T-cell (primary cell): ENCODE measurements at places on chromosomes 1 and 21.

DNA sequence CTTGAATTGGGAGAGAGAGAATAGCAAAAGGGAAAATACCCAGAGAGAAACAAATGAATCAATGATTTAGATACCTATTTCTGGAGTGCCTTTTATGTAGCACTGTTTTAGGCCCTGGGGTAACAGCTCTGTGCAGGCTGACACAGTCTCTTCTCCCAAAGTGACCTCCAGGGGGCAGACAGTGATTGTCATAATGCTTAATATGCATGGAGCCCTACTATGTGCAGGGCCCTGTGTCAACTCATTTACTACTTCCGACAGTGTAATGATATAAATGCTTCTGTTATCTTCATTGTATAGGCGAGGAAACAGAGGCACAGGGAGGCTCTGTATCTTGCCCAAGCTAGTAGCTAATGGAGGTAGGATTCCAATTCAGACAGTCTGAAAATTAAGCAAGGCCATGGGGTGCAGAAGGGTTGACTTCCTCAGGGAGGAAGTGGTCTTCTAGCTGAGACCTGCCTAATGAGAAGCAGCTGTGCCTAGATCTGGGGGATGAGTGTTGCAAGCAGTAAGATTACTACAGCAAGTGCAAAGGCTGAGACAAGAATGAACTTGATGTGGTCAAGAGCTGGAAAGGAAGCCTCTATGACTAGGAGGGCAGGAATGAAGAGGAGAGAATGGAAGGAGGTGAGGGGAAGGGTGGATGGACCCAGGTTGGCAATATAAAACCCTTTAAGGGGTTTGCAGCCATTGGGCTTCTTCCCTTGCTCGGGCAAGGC, 16.2 kb upstream of the SERINC2 start:
- no peak for DNase-seq

DNA sequence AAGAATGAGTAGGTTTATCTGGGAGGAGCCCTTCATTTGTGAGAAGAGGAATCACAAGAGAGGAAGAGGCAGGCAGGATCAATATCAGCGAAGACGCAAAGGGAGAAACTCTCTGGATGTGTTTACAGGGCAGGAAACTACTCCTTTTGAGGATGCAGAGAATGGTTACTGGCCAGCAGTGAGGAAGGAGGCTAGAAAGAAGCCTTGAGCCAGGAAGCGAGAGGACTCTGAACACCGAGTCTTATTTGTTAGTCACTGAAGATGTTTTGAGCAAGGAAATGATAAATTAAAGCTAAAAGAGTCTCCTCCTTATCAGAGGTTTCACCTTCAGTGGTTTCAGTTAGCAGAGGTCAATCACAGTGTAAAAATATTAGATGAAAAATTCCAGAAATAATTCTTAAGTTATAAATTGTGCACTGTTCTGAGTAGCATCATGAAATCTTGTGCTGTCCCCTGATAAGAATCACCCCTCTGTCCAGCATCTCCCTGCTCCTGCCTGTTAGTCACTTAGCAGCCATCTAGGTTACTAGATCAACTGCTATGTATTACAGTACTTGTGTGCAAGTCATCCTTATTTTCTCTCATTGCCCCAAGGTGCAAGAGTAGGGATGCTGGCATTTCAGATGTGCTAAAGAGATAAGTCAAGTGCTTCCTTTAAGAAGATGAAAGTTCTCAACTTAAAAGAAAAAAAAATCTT, 43.5 kb downstream of the WLS start:
- no peak for DNase-seq

- DNase-seq: no peak
These were observed 150.5 kb downstream of the LYPLAL1 start for GRCh38 chr1:219324171-219324570.

DNA sequence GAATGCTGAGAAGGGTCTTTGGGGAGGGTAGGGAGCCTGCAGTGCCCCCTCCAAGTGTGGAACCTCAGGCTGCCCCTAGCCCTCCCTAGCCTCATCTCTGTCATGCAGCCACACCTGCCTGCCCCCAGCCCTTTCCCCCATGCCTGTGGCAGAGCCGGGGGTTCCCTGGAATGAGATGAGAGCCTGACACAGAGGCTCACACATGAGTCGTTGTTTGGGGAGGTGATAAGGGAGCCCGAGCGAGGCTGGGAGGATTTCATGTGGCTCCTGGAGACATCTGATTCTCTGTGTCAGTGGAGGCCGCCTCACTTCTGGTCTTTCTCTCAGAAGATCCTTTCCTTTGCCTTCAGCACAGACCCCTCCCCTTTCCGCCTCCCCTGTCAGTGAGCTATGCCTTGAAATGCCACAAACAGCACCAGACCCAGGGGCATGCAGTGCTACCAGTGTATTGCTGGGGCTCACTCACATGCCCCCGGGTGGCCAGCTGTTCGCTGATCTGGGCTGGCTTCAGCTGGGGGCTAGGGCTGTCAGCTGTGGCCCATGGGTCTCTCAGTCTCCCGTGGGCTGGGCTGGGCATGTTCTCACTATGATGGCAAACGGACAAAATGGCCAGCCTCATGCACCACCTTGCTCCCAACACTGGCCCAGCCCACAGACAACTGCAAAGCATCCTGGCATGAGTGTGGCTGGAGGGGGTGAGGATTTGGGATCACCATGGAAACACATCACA, 102.6 kb downstream of the AJAP1 start:
- DNase-seq: no peak

- no peak for DNase-seq
These were observed 31.2 kb upstream of the CA6 start for GRCh38 chr1:8914466-8914865.

DNA sequence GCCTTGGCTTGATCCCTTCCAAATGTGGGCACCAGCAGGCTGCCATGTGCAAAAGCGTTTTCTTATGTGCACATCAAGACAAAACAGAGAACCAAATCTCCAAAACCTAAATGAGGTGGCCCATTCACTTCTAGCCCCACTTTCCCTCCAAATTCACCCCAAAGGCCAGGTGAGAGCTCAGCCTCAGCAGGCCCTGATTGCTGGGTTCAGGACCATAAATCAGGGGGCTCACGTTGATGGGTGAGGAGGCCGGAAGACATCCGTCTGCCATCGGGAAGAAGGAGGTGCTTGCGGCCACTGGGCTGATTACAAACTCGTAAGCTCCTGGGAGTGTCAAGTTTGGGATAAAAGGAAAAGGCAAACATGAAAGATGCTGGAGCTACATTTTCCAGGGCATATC, 86.7 kb upstream of the CLDN14 start:
- DNase-seq: no peak

DNA sequence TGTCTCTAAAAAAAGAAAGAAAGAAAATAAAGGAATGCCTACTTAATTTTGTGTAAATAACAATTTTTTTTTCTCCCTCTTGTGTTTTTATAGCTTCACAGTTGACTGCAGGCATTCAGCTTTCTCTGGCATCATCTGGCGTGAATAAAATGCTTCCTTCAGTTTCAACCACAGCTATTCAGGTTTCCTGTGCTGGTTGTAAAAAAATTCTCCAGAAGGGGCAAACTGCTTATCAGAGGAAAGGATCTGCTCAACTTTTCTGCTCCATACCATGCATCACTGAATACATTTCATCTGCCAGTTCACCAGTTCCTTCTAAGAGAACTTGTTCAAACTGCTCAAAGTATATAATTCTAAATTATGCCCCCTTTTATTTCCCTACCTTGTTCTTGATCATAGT, 18.0 kb downstream of the ZMYM1 start:
- no peak for DNase-seq

GRCh38 chr1:114753143-114753542, 4.6 kb downstream of the CSDE1 start:
- DNase-seq: no peak

- DNase-seq: no peak
These were observed 958.3 kb downstream of the ADGRL2 start for GRCh38 chr1:82759035-82759434.

GRCh38 chr1:193069748-193070385, 10.5 kb downstream of the RO60 start:
- no peak for DNase-seq

DNA sequence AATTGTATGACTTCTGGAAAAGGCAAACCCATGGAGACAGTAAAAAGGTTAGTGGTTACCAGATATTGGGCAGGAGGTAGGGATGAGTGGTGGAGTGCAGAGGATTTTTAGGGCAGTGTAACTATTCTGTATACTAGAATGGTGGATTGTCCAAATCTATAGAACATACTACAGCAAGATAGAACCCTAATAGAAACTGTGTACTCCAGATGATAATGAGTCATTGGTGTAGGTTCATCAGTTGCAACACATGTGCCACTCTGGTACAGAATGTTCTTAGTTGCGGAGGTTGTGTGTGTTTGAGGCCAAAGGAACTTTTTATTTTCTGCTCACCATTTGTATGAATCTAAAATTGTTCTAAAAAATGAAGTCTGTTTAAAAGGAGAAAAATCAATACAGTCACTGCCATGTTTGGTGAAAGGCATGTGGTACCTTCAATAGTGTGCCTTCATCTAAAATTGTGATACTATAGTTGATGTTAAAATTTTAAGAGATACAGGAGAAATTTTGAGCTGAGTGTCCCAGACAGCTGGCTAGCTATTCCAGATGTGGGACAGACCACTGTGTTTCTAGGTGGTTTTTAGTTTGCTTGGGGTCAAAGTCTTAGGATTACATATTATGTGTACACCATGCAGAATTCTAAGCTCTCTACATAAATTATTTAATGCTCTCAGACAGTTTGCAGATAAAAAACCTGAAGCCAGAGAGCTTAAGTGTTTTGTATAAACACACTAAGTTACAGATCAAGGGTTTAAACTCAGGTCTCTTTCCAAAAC, 150.5 kb downstream of the RPS6KC1 start:
- no peak for DNase-seq

GRCh38 chr1:76635784-76636183, 231.5 kb upstream of the ST6GALNAC5 start:
- DNase-seq: no peak

DNA sequence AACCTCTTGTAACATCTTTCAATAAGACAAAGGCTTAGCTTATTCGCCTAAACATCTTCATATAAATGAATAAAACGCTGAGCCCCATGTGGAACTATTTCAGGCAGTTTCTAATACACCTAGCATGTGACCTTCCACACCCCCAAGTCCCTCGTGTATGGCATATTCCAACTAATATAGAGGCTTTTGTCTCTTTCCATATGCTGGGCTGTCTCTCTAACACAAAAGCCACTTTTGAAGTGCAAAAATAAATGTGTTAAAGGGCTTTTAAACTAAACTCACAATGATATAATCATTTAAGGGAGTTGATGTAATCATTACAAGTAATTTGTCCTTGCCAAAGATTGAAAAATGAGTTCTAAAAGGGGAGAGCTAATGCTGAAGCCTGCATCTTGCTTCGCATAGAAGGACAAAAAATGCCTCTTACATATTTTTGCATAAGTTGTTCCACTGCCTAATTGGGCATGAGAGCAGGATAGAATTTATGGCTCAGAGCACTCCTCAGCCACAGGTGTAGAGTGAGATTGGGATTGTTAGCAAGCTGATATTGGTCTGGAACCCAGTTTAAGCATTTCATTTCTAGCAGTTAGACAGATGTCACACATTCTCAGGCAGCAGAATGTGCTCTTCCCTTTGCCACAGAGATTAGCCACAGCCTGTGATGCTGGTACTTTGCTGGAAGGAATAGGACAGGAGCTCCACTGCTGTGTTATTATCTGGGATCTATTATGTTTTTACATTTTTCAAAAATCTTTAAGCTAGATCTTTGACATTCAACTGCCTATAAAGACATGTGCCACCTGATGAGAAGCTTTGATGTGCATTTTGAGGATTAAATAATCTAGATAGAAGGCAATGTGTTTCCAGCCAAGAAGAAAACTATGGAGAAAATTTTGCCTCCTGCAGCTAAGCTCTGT, 1044.4 kb downstream of the ADGRL2 start:
- DNase-seq: no peak

DNA sequence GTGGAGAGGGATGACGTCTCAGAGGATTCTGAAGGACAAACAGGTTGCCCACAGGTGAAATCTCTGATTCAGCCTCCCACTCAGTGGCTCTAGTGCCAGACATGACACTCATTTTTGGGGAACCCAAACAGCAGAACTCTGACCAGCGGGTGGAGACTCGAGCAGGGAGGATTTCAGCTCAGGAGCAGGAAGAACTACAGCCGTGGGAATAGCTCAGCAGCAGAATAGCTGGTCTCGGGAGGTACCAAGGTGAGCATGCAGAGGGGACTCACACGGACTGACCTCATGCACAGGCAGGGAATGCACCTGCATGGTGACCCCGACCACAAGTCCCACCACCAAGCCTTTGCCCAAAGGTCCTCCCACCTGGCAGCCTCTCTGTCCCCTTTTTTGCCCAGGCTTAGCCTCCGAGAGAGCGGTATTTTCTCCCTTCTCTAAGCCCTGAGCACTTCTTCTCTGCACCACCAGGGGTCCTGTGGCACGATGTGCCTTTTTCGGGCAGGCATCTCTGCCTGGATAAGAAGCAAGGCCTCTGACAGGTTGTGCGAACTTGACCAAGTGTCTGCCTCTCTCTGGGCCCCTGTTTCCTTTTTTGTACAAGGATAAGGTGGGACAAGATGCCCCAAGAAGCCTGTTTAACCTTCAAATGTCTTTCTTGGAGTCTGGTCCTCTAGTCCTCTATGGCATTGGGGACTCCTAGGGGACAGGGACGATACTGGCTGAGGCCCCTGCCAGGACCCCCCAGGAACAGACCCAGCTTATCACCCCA, 8.8 kb upstream of the FGR start:
- peak; percentile 59 for DNase-seq

DNA sequence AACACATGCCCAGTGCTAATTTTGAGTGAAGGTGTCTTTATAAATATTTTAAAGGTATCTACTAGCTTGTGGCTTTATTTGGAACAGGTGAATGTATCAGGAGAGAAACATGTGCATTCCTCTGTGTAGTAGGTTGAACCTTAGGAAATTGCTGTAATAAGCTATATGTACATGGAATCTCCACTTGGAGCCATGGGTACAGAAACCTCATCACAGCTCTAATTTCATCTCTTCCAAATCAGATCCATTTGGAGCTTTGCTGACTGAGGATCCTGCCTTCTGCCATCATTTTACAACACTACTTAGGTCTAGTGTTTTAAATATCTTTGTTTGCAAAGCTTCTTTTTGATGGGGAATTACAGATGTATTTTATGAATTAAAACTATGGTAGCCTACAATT, 2.1 kb downstream of the KCNK2 start:
- DNase-seq: no peak

- DNase-seq: no peak
These were observed 912.6 kb downstream of the TTLL7 start for GRCh38 chr1:83086346-83086745.

GRCh38 chr1:13498553-13498952, 15.2 kb downstream of the LRRC38 start:
- DNase-seq: no peak
